Stimulated activated CD4-positive, alpha-beta T cell treated with anti-CD3 and anti-CD28 coated beads, Interleukin-2, amount 100 ng/mL, for 24 hours (primary cell): ENCODE measurements at places on chromosomes 1 and 21.

DNA sequence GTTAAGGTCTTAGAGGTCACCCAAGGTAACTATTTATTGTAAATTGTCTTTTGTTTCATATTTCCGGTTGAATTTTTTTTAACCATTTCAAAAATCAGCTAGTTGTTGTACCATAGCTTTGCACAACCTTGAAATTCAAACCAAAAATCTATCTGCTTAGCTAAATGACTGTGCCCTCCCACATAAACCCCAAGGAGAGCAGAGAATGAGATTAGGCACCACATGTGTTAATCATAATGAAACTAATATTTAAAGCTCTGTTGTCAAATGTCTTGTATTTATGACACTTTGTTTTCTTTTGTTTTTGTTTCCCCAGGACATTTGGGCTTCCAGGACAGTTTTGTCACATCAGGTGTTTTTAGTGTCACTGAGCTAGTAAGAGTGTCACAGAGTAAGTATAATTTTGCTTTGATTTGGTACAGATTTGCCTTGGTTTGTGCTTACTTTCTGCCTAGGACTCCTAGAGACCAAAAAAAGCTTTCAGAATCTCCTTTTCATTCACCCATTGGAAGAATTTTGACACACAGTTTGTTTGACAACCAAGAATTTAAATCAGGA lies 249.9 kb downstream of the NFIA start:
- no peak for DNase-seq

DNA sequence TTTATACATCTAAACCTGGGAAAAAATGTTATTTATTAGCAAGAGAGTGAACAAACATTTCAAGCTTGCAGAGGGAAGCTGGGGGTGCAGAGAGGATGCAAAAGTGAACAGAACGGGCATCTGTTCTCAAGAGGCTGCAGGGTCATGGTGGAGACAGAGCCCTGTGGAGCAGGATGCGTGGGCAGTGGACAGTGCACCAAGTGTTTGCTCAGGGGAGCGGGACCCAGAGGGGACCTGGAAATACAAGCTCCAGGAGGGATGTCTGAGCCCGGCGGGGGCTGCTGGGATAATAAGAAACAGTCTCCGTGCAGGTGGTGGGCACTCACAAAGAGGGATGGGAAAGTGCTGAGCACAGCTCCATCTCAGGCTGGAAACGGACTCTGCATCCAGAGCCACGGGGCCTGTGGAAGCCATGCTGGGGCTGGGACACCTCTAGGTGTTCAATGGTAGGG lies 105.3 kb upstream of the SLC45A1 start:
- DNase-seq = no peak

DNA sequence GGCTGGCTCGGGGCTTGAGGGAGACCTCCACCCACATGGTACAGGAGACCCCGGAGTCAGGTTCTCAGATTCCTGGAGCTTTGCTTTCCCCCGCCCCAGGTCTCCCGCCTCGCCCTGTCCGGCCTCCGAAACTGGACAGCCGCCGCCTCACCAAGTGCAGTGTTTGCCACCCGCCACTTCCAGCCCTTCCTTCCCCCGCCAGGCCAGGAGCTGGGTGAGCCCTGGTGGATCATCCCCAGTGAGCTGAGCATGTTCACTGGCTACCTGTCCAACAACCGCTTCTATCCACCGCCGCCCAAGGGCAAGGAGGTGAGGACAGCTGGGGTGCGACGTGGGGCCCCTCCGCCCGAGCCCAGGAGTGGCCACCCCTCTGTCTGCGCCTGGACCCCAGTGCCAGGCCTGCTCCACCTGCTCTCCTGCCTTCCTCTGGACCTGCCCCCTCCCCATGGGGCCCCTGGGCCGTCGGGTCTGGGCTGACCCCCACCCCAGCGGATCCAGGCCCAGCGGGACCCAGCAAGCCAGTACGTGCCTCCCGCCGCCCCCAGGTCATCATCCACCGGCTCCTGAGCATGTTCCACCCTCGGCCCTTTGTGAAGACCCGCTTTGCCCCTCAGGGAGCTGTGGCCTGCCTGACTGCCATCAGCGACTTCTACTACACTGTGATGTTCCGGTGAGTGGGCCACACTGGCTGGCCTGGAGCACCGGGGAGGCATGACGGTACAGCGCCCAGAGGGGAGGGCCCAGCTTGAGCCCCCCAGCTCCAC lies 8.7 kb downstream of the SELENON start:
- no peak for DNase-seq

GRCh38 chr1:82628887-82629286 lies 828.2 kb downstream of the ADGRL2 start:
- no peak for DNase-seq

- DNase-seq = no peak
These were observed 305.9 kb upstream of the USP25 start for GRCh38 chr21:15423676-15424445.

DNA sequence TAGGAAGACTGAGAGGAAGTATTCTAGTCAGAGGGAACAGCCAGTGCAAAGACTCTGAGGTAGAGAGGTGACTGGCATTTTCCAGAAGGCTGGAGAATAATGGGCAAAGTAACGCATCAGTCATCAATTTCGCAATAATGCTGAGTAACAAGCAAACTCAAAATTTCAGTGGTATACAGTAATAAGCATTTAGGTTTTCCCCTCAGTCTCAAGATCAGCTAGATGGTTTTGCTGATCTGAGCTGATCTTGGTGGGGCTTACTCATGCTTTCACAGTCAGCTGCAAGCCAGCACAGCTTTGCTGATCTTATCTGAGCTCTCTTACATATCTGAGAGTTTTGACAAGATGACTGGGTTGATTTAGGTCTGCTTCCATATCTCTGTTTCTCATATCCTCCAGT lies 108.7 kb downstream of the TSEN15 start:
- peak; percentile 29 for DNase-seq

- DNase-seq = no peak
These were observed 488.7 kb downstream of the OMA1 start for GRCh38 chr1:58057826-58058225.

DNA sequence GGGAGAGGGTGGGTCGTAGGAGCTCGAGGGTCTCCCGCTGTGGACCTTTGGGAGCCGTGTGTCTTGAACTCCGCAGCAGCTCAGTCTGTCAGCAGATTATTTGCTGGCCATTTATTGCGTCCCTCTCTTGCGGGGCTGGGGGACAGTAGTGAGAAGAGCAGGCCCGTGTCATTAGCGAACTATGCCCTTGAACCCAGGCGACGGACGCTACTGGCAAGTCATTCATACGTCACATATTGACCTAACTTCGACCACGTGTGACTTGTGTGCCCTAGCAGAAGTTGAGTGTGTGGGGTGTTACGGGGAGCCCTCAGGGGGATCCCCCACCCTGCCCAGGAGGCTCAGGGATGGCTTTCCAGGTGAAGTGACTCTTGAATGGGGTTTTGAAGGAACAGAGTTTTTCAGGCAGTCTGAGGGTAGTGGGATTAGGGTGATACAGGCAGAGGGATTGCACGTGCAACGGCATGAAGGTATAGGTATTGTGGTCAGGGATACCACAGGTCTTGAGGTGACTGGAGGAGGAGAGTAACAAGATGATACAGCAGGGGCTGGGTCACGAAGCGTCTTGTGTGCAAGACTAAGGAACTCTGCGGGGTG lies 13.0 kb downstream of the RCC1 start:
- peak; percentile 59 for DNase-seq

- DNase-seq = no peak
These were observed 5.2 kb upstream of the SH3GLB1 start for GRCh38 chr1:86699186-86699585.

- no peak for DNase-seq
These were observed 6.1 kb downstream of the AADACL4 start for GRCh38 chr1:12649971-12650421.

DNA sequence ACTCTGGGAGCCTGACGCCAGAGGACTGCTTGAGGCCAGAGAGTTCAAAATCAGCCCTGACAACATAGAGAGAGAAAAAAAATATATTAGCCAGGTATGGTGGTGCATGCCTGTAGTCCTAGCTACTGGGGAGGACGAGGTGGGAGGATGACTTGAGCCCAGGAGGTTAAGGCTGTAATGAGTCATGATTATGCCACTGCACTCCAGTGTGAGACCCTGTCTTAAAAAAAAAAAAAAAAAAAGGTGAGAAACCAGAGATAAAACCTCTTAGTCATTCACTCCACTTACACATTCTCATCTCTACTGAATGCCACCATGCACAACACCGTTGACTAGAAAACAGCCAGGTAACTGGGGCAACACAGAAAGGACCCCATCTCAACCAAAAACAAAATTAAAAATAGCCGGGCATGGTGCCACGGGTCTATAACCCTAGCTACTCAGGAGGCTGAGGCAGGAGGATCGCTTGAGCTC lies 178.1 kb downstream of the SLC45A1 start:
- DNase-seq = peak; percentile 33

DNA sequence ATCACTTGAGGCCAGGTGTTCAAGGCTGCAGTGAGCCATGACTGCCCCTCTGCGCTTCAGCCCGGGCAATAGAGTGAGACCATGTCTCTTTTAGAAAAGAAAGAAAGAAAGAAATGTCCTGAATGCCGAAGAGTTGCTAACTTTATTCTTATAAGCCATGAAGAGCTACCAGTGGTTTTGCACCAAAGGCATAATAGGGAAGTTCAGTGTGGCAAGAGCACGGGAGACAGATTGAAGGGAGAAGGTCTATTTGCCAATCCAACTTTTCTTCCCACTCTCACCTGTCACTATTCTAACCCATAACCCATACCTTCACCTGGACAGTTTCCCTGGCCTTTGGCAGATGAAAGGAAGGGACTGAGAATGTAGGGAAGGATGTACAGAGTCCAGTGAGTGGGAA lies 4.4 kb upstream of the PEA15 start:
- DNase-seq = no peak

DNA sequence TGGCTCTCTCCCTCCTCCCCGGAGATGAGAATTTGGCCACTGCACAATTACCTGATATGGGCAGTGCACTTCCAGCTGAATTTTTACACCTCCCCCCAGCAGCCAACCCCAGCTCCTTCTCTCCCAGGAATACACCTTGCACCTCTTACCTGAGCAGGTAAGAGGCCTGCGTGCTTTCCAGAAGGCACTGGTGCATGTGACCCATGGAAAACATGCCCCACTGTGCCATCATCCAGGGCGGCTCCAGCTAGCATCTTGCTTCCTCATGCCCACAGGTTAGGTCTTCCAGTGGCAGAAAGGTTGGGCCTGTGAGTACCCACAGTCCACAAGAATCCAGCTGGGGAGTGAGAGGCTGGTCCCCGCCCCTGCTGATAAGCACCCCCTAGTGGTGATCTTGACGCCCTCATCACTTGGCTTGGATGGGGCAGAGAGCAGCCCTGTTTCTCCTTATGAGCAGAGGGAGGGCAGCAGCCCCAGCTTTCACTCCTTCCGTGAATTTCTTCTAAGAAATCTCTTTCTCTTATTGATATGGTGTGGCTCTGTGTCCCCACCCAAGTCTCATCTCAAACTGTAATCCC lies 57.8 kb downstream of the EDARADD start:
- DNase-seq = peak; percentile 49

GRCh38 chr21:42699196-42699595 lies 45.8 kb downstream of the PDE9A start:
- no peak for DNase-seq

GRCh38 chr1:1602968-1603506 lies 3.1 kb upstream of the FNDC10 start:
- no peak for DNase-seq
